ENCODE measurements at places on chromosomes 11 and 22. TPM values are rescaled to one million over a fixed set of nuclear protein-coding genes. Genes with fewer than 3 reads are reported as not detected.

DNA sequence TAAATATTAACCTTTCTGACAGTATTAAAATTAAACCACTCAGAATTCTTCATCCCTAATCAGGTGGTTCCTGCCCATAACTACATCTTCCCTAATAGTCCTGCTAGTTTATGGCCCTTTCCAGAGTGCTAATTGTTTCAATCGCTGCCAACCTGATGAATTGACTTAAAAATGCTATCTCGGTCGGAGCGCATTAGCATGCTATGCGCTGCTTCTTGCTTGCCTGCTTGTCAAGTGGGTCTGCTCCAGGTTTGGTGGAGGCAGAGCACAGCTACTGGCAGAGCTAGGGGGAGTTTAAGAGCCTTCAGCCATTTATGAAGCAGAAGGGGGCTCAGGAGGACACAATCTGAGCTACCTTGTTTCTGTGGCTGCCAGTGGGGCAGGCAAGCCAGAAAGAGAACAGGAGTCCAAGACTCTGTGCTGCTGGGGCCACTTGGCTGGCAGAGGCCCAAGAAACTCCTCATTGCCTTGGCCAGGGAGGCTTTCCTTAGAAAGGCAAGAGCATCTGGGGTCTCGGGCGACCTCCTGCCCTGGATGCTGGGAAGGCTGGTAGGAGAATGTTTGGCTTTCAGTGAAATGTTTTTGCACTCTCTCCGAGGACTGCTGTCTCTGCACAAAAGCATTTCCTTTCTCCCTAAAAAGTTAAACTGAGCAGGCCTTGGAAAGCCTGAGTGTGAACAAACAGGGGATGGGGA is 62.1 kb upstream of the PHOX2A start:
- no peak for DNase-seq

ZP1 gene
- not detected for total RNA-seq

MYO18B gene
- total RNA-seq = 6.1 TPM

HIKESHI gene
- 44.9 TPM for total RNA-seq

SLC15A3 gene
- total RNA-seq = 0.96 TPM

TAF6L gene
- total RNA-seq = 23.5 TPM

All from activated CD8-positive, alpha-beta memory T cell treated with anti-CD3 and anti-CD28 coated beads, Interleukin-2, amount 10 ng/mL, durations not matched to agents 7 days and 5 days (primary cell).